ENCODE measurements at places on chromosomes 16 and 17.
A peak's percentile ranks its signal among the peaks of the same experiment; 100 is the strongest.

GRCh38 chr17:8131844-8132441 is 8.0 kb upstream of the HES7 start:
- DNase-seq = no peak

DNA sequence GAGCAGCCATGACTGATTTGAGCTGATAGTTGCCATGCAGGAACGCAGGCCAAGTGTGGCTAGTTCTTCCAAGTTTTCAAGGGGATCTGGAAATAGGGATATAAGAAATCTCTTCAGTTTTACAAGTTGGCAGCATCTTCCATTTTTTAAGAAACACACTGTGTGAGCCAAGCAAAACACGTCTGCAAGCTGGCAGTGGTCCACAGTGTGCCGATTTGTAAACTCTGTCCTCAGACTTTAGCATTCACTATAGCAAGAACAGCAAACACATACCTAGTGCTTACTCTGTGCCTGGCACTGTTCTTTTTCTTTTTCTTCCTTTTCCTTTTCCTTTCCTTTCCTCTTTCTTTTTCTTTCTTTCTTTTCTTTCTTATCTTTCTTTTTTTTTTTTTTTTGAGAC is 2.9 kb downstream of the ORAI3 start:
- peak; percentile 71 for DNase-seq

DNA sequence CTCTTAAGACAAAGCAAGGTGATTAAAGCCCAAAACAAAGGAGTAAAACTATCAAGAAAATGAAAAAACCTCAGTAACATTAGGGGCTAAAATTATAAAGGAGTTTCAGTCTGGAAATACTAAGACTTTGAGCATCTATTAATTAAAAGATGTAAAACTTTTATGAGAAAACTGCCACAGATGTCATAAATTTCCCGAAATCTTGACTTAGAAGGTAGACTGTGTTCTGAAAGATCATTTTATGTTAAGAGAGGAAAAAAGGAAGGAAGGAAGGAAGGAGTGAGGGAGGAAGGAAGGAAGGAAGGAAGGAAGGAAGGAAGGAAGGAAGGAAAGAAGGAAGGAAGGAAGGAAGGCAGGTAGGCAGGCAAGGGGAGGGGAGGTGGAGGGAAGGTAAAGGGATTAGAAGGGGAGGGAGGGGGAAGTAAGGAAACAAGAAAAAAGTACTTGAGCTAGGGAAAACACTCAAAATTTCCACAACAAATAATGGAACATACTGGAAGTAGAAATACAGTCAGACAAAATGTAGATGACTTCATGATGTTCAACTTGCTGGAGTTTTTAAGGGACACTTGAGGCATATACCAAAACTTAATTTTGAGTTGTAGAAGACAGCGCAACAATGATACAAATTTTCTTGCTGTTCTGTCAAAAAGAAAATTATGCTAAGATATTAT is 2.0 kb downstream of the KRTAP4-5 start:
- no peak for DNase-seq

- peak; percentile 63 for DNase-seq
Observed at GRCh38 chr17:73292031-73292531, 19.7 kb downstream of the CDC42EP4 start.

- DNase-seq = peak; percentile 80
Observed at GRCh38 chr17:72270273-72270924, 149.6 kb downstream of the SOX9 start.

DNA sequence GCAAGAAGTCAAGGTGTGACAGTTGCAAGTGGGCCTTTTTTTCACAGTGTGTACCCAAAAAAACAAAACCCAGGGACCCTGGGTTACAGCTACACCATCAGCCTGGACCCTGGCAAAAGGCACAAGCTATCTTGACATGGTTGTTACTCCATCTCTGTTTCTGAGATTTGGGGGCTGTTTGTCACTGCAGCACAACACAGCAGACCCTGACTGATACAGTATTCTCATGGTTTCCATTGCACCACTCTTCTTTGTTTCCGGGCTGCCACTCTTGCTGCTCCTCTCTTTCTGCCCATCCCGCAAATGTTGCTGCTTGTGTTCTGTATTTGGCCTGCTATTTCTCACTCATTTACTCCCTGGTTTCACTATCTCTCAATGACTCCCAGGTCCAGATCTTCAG is 55.2 kb downstream of the C16orf78 start:
- peak; percentile 4 for DNase-seq

DNA sequence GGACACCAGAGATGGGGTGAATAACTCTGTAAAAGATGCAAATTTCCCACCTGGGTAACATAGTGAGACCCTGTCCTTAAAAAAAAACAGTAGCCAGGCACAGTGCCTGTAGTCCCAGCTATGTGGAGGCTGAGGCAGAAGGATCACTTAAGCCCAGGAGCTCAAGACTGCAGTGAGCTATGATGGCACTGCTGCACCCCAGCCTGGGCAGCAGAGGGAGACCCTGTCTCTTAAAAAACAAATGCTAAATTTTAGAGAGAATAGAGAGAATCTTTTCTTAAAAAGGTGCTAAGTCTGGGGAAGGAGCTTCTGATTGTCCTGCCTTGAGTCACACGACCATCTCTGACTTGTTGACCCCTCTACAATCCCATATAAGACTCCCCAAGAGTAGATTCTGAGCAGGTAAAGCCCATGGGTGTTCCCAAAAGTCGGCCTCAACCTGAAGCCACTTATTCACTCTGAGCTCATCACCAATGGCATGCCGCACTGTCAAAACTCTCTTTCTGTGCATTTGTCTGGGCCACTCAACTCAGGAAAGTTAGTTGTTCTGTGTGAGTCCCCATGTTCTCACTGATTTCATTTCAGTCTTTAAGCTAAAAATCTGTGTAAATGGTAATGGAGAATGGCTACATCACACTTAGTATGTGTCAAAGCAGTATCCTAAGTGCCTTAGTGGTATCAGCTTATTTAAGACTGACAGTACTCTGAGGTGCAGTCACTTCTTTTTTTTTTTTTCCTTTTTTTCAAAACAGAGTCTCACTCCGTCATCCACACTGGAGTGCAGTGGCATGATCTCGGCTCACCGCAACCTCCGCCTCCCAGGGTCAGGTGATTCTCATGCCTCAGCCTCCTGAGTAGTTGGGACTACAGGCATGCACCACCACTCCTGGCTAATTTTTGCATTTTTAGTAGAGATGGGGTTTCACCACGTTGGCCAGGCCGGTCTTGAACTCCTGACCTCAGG is 41.6 kb downstream of the PRKCB start:
- no peak for DNase-seq

GRCh38 chr17:8292639-8293395 is 2.4 kb downstream of the SLC25A35 start:
- no peak for DNase-seq

DNA sequence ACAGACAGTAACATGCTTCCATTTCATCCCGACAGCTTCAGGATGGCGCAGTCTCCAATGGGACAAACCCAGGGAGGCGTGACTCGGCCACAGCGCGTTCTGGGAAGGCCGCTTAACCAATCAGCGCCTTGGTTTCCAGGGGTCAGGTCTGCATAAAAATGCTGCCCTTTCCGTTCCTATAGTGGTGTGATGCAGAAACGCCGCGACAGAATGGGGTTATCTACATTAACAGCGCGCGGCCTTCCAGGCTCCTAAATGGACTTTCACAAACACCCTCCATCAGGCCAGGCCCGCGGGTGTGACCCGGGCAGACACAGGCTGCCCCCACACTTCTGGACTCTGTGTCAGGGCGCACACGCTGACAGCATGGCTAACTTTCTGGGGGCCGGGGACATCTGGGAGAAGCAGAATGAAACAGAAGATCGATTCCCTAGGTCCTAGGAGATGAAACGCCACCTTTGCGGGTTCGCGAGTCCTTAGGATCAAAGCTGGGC is 792 bp downstream of the TMEM231 start:
- peak; percentile 92 for DNase-seq

- DNase-seq = no peak
Observed at GRCh38 chr17:28747801-28748750, 4.3 kb downstream of the TRAF4 start.
